ENCODE measurements at places on chromosomes 2 and 18. TPM values are rescaled to one million over a fixed set of nuclear protein-coding genes. Genes with fewer than 3 reads are reported as not detected.

SH3RF3 gene
- total RNA-seq, result 6.0 TPM

SLC8A1 gene
- 67.1 TPM for total RNA-seq

EVX2 gene
- not detected for total RNA-seq

SCYGR4 gene
- not detected for total RNA-seq

KCTD1 gene
- total RNA-seq, result 4.5 TPM

INSIG2 gene
- 35.0 TPM for total RNA-seq

PAPOLG gene
- total RNA-seq, result 27.9 TPM

RESP18 gene
- total RNA-seq, result not detected

CCDC85A gene
- 2.1 TPM for total RNA-seq

RAB27B gene
- 6.1 TPM for total RNA-seq

PSMA8 gene
- 0.70 TPM for total RNA-seq

CERKL gene
- total RNA-seq, result 0.60 TPM

GKN1 gene
- total RNA-seq, result not detected

MC2R gene
- not detected for total RNA-seq

TMEM163 gene
- 2.4 TPM for total RNA-seq

LIMS3 gene
- 0.87 TPM for total RNA-seq

ACOXL gene
- total RNA-seq, result 0.64 TPM

LRRC30 gene
- not detected for total RNA-seq

NTSR2 gene
- total RNA-seq, result not detected

BCL11A gene
- 111 TPM for total RNA-seq

SP140 gene
- total RNA-seq, result 79.0 TPM

TTC31 gene
- 51.3 TPM for total RNA-seq

UGT1A8 gene
- not detected for total RNA-seq

LYG2 gene
- total RNA-seq, result not detected

ZNF892 gene
- 7.0 TPM for total RNA-seq

GPAT2 gene
- total RNA-seq, result 8.8 TPM

TAF4B gene
- 8.8 TPM for total RNA-seq

VSNL1 gene
- not detected for total RNA-seq

PLB1 gene
- 12.9 TPM for total RNA-seq

PTPRN gene
- total RNA-seq, result not detected

MAB21L4 gene
- not detected for total RNA-seq

LGALSL gene
- total RNA-seq, result 8.2 TPM

CNPPD1 gene
- total RNA-seq, result 80.0 TPM

CAPN10 gene
- total RNA-seq, result 51.3 TPM

WDR35 gene
- total RNA-seq, result 3.6 TPM

VWA3B gene
- not detected for total RNA-seq

FHL2 gene
- total RNA-seq, result 19.7 TPM
